ENCODE measurements at places on chromosomes 2 and 18. TPM values are rescaled to one million over a fixed set of nuclear protein-coding genes. Genes with fewer than 3 reads are reported as not detected.

DNA sequence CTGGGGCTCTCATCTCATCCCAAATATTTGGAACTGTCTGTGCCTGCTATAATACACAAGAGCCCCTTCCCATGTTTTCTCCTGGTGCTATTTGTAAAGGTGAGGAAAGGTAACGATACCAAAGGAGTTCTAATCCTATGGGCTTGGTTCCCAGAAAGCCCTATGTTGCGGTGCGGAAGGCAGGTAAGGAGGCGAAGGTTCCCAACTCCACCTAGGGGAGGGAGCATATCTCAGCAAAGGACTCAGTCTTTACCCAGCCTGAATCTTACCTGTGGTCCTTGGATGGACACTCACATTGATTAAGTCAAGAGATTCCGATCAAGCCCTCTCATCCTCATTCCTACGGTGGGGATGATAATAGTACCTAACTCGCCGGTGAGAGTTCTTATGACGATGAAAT, 140.1 kb downstream of the BCL2 start:
- no peak for DNase-seq

- DNase-seq: no peak
Observed at GRCh38 chr2:148896136-148896535, 21.1 kb downstream of the KIF5C start.

DNA sequence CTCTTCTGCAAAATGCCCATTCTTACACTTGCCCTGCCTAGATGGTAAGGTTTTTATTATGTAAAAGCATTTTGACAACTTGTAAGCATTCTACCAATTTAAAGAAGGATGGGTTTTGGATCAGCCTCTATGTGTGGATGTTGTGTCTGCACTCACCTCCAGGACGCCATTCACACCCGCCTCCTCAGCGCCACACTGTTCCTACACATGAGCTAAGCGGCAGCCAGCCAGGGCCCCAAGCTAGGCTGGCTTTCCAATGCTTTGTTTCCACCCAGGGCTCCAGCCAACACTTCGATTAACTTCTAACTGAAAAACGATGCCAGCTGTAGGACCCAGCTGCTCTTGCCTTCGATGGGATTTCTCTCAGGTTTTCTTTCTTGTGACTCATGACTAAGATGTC, 73.3 kb upstream of the FZD7 start:
- DNase-seq: no peak

DNA sequence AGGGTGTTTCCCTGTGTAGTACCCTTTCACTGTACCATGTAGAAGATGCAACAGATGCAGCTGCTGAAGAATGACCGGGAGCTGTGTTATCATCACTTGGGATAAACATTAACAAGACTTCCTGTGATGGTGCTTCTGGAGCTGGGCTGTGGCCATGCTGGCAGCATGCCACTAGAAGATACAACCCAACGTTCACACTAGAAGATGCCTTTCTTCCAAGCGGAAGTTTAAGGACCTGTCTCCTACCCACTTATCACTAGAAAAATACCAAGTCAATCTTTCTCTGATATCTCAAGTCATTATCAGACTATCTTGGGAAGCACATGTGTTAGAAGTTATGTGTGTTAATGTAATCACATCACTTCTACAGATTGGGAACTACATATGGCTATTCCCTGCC, 953.5 kb downstream of the CNTNAP5 start:
- no peak for DNase-seq

DNA sequence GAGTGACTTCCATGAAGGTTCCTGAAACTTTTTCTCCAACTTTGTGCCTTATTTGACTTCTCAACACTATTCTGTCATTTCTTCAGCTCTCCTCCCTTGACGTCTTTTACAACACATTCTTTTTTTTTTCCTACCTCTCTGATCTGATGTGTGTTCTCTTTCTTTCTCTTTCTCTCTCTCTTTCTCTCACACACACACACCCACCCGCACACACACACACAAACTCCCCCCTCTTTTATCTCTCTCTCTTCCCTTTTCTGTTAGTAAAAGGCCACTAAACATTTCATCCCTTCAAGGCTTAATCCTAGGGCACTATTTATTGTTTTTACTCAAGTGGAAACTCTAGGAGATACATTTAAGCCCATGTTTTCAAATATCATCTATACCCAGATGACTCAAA, 107.8 kb upstream of the CNTNAP5 start:
- DNase-seq: no peak

DNA sequence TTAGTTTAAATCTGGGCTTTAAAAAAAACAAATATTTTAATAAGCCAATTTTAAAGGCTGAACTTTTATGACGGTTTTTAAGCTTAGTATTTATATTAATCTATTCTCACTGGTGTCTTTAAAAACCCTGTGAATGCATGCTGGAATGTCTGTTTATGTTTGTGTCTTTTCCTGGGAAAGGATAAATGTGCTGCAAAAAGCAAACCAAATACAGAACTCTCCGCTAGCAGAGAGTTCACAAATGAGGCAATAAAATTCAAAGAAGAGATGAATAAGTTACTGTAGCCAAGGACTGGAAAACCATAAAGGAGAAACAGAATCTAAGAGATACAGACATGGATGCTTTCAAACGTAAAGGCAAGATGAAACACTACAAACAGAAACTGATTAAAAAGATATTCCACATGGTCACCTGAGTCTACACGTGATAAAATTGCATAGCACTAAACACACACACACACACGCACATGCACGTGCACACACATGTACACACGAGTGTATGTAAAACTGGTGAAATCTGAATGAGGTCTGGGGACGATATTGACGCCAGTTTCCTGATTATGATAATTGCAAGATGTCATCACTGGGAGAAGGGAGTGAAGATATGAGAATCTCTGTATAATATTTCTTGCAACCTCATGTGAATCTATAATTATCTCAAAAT, 4.5 kb downstream of the TWIST2 start:
- DNase-seq: no peak

DNA sequence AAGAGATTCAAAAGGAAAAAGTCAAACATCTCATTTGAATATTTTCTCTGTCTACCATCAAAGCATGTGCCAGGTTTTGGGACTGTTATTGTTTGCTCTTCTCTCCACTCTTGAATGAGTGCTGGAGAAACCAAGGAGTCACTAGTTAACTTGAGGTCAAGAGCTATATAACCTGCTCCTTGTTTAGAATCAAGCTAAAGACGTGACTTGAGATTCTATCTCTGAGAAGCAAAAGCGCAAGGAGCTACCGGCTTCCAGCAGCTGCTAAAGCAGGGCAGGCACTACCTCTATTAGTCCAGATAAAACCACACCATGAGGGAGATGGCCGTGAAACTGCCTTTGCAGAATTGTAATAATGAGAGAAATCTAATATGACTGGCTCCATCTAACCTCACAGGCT, 36.0 kb downstream of the UXS1 start:
- no peak for DNase-seq

DNA sequence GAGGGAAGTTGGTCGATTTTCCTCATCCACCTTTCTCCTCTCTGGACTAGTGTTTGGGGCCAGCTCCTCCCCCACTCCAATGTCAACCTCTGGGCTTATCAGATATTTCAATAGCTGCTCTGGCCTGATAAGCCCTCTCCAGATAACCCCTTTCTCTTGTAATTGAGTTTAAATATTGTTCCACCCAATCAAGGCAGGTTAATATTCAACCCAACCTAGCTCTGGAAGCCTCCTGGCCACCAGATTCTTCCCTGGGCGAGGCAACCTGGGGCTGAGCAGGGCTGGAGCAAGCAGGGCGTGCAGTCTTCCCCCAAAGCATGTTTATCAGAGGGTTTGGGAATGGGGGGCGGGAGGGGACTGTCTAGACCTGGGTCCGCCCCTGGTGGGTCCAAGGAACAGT, 73.8 kb downstream of the TFCP2L1 start:
- no peak for DNase-seq

GRCh38 chr18:48660346-48661228, 121.8 kb downstream of the CTIF start:
- DNase-seq: no peak

DNA sequence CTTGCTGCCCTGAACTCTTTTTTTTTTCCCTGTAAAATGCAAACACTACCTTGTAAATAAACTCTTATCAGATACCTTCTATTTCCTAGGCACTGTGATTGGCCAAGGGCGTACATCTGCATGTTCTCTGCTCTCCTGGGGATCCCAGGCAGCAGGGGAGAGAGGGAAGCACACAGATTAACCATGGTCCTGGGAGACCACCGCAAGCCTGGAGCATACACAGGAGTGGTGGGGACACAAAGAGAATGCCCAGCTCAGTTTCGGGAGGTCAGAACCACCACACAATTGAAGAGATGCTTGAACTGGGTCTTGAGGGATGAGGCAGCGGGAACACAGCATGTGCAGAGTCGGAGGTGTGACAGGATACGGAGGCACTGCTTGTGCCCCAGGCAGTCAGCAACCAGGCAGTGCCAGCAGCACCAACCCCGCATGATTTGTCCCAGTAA, 2.1 kb downstream of the GREB1 start:
- no peak for DNase-seq

GRCh38 chr2:181876614-181877063, 14.9 kb upstream of the ITPRID2 start:
- no peak for DNase-seq

- DNase-seq: no peak
Observed at GRCh38 chr2:38155-38554, 8.2 kb downstream of the FAM110C start.

DNA sequence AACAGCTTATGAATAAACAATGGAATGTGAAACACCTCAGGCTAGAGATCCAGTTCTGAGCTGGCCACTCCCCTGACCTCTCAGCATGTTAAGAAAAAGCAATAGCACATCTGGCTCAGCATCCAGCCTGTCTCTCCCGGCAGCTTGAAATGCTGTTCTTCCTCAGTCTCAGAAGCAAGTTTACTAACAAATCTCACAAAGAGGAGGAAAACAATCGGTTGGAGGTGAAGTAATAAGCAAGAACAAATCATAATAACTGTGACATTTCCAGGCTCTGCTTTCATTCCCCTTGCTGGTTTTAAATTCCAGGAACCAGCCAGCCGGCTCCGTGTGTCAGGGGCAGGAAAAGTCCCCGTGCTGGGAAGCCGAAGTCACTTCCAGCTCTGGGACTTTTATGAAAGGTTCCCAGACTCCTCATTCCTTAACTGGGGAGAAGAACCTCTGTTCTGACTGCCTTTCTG, 133.9 kb upstream of the ARL4C start:
- DNase-seq: no peak

- DNase-seq: peak; percentile 16
Observed at GRCh38 chr18:49022311-49023161, 71.8 kb upstream of the SMAD7 start.

DNA sequence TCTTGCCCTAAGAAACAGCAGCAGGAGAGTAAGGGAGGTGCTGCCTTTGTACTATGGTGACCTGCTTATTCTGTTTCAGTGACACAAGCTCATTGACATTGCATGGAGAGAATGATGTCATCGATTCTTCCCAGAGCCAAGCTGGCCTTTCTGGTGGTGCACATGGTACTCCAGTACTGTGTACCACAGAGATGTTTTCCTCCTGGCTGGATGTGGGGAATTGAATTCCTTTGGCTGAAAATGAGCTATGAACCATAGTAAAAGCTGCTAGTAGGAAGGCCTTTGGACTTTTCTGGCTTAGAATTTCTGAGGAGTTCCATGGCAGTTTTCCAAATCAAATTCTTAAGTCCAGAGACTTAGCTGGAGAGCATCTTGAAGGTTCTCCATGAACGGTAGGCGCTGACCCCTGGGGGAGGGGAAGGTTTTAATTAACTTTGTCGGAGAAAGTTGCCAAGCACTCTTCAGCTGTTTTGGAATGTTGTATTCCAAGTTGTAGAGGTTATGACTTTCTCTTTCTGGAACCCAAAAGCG, 17.1 kb upstream of the B3GNT2 start:
- DNase-seq: no peak

DNA sequence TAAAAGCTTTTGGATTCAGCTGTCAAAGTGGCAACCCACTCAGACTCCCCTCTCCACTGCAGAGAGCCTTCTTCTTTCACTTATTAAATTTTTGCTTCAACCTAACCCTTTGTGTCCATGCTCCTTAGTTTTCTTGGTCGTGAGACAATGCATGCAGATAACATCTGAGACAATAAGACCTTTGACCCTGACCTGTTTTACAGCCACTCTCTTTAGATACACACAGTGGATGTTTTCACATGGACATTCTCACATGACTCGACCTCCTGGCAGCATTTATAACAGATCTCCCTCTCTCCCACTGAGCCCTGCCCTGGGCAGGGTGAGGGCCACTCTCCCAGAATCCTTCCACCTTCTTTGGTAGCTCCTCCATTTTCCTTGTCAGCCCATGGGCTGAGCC, 30.4 kb upstream of the IL36G start:
- no peak for DNase-seq

DNA sequence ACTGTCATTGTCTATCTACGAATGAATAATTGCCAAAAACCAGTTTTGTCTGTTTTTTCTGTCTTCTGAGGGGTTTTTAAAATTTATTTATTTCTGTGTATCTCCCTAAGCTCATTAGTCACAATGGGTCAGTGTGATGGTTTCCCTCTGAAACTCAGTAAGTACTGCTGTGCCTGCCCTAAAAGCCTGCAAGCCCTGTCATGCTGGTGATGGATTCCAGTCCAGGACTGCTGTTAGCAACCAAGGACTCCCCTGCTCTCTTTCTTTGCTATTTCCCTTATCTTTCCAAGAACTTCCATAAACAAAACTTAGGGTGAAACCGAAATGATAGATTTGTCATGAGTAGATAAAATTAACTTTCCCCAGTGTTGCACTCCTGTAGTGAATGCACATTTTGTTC, 11.8 kb upstream of the DSG2 start:
- no peak for DNase-seq

Gene TGIF1
- total RNA-seq: 81.7 TPM

Gene HNMT
- total RNA-seq: 7.5 TPM

Gene TUBB8B
- total RNA-seq: not detected

Gene CROCC2
- not detected for total RNA-seq

Gene SPC25
- 0.24 TPM for total RNA-seq

Gene B3GNT2
- 18.0 TPM for total RNA-seq

Gene WNT10A
- total RNA-seq: 2.8 TPM

Gene UGT1A5
- not detected for total RNA-seq

Gene CD8B
- total RNA-seq: 1.1 TPM

Gene KCNG3
- 0.08 TPM for total RNA-seq

Gene TFPI
- 0.56 TPM for total RNA-seq

Gene GALNT14
- 1.1 TPM for total RNA-seq

All from naive thymus-derived CD4-positive, alpha-beta T cell (primary cell).